ENCODE measurements at places on chromosomes 6 and 20.
A peak's percentile ranks its signal among the peaks of the same experiment; 100 is the strongest.

DNA sequence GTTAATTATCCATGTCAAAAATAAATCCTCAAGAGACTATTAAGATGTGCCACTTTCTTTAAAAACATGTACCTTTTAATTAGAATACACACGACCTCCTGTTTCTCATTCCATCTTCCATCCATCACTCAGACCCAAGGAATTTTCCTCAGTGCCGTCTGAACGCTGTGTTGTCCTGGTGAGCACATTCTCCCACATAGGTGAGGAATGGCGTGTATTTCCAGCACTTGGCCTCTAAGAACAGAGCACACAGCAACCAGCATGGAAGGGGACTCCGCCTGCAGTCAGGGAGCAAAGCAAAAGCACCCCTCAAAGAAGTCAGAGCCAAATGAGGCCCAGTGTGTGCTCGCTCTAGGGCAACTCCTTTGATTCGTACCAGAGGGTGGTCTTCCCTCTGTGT lies 45.9 kb downstream of the TBXT start:
- DNase-seq, result no peak

GRCh38 chr6:111784433-111784832 lies 88.8 kb downstream of the FYN start:
- no peak for DNase-seq

- no peak for DNase-seq
These were observed 69.3 kb downstream of the SYNJ2 start for GRCh38 chr6:158050955-158051354.

- no peak for DNase-seq
These were observed 569.2 kb downstream of the QKI start for GRCh38 chr6:163983679-163984078.

GRCh38 chr6:44219815-44220784 lies 3.3 kb upstream of the SLC29A1 start:
- DNase-seq, result no peak

- DNase-seq, result no peak
These were observed 101.5 kb downstream of the ISM1 start for GRCh38 chr20:13322621-13323020.

DNA sequence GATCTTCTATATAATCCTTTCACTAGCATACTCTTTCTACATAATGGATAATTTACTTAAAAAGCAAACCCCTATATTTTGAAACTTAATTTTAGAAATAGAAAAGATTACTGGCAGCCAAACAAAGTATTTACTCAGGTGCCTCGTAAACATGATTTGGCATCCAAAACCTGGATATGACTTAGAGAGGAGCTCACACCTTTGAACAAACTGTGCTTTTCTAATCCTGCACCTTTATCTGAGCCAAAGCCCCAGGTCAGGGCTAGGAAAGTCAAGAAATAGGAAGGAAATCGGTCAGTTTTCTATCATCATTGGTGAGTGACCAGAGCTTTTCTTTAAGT lies 170.9 kb downstream of the PHF3 start:
- no peak for DNase-seq

- DNase-seq, result no peak
These were observed 9.0 kb upstream of the UST start for GRCh38 chr6:148737806-148738205.

- no peak for DNase-seq
These were observed 10.9 kb downstream of the CCM2L start for GRCh38 chr20:32021091-32021490.

- DNase-seq, result no peak
These were observed 164.5 kb downstream of the ATXN1 start for GRCh38 chr6:16596616-16597331.

- no peak for DNase-seq
These were observed 3.4 kb downstream of the RSPH9 start for GRCh38 chr6:43648248-43648647.

- DNase-seq, result no peak
These were observed 201.4 kb downstream of the IBTK start for GRCh38 chr6:82045965-82046756.

GRCh38 chr6:146753306-146753705 lies 154.5 kb downstream of the ADGB start:
- no peak for DNase-seq

DNA sequence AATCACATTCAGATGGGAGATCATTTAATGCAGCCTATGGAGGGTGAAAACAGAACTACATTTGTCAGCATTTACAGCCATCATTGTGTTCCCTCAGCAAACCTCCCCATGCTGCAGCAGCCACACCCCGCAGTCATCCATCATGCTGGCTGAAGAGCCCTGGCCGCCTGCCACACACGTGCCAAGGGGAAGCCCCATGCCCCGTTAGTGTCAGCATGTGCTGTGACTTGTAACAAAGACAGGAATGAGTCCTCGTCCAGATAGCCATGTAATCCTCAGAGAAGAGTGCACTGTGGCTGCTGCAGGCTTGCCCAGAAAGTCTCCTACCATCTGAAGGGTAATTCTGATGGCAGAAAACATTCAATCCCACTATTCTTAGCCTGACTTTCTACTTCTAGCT lies 1097.8 kb downstream of the KIF16B start:
- no peak for DNase-seq

- DNase-seq, result no peak
These were observed 5.8 kb downstream of the SGK1 start for GRCh38 chr6:134312038-134312660.

- no peak for DNase-seq
These were observed 33.5 kb upstream of the TCF21 start for GRCh38 chr6:133855276-133855990.

DNA sequence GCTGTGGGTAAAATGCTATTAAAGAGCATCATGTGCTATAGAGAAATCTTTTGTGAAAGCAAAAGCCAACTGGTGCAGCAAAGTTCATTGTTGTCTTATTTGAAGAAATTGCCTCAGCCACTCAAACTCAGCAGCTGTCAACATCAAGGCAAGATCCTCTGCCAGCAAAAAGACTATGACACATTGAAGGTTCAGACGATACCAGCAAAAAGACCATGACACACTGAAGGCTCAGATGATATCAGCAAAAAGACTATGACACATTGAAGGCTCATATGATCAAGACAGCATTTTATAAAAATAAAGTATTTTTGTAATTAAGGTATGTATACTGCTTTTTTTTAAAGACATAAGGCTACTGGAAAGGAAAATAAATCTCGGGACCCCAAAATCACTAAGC lies 118.4 kb upstream of the RUNX2 start:
- no peak for DNase-seq

- no peak for DNase-seq
These were observed 136.7 kb upstream of the EXOC2 start for GRCh38 chr6:829656-830055.

GRCh38 chr6:19838442-19839236 lies 1.5 kb downstream of the ID4 start:
- peak; percentile 69 for DNase-seq

GRCh38 chr20:1775117-1775516 lies 117.5 kb upstream of the SIRPG start:
- DNase-seq, result no peak

GRCh38 chr20:20783450-20783849 lies 71.0 kb upstream of the RALGAPA2 start:
- no peak for DNase-seq

DNA sequence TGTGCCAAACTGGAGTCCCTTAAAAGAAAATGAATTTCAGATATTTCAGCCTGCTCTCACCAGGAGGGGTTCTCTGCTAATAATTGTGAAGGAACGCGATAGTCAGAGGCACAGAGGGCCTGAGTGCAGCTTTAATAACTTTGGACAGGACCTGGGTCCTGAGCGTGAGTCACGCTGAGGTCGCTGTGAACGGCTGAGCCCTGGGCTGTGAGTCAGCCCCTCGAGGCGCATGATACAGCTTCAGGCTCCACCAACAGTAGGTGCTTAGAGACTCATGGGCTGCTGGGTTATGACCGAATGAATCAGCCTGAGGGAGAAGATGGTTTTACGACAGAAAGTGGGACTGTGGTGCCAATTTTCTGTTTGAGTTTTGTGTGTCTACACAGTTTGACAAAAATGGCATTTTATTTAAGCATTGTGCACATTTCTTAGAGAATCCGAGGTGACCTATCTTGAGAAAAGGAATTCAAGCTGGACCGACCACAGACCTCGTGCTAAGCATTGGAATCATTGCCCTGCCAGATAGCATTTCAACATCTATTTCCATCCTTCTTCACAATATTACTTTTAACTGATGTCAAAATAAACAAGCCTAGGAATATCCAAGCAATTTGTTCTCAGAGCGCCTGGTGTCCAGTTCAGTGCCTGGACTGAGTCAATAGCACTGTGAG lies 183.0 kb downstream of the THBS2 start:
- DNase-seq, result no peak

DNA sequence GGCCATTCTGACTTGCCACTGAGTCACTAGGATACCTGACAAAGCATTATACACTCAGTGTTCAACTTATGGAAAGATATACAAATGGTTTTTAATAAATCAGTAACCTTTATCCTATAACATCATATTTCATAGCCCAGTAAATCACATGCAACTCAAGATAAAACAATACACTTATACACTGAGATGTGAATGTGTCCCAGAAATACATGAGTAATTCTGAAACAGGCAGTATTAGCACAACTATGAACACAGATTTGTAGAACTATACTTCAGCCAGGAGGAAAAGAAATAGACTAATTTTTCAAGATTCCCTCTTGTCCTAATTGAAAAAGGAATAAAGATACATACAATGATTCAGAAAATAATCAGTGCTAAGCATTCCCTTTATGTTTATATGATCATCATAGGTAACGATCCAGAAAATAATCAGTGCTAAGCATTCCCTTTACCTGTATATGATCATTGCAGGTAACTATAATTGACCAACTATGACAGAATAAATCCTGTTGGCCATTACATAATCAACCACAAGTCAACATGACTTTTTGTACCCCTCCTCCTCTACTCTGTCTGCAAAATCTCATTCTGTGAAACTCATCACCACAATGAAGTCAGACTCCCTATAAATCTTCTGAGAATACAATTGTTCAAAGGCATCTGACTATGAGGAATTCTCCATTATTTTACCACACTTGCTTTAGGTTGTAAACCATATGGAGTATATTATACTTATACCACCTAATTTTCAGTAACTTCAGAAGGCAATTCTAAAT lies 30.3 kb downstream of the HACE1 start:
- no peak for DNase-seq

DNA sequence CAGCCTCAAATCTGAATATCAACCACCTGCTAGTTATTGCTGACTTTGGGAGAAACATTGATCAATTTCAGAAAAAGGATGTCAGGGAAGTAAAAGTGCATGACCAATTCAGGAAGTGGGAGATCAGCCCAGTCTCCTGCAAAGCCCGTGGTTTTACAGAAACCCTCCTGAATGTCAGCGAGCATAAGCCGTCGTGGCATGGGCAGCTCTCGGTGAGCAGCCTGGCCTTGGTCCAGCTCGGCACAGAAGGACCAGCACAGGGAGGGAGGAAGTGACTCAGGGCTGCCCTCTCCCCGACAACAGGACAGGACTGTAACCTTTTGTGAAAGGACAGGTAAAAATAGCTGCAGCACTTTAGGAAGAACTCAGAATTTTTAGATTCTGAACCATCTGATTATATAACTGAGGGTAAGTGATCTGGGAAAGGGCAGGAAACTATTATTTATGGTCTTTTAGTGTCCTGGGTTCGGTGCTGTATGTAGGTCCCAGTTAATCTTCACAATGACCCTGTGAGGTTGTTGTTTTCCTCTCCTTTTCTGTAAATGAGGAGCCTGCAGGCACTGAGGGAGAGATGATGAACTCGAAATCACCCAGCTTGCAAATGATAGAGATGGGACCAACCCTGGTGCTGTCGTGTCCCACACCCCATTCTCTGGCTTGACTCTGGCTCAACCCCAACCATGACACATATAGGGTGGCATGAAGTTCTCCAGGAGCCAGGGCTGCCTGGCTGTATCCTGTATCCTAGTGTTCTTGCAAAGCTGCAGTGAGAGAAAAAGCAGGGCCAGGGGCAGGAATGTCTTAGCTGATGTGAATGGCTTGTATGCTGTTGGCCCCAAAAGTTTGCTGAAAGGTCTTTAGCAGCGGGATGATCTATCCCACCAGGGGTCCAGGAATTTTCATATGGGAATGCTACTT lies 37.6 kb downstream of the NRN1 start:
- no peak for DNase-seq

GRCh38 chr6:12849809-12850198 lies 133.2 kb downstream of the PHACTR1 start:
- no peak for DNase-seq

DNA sequence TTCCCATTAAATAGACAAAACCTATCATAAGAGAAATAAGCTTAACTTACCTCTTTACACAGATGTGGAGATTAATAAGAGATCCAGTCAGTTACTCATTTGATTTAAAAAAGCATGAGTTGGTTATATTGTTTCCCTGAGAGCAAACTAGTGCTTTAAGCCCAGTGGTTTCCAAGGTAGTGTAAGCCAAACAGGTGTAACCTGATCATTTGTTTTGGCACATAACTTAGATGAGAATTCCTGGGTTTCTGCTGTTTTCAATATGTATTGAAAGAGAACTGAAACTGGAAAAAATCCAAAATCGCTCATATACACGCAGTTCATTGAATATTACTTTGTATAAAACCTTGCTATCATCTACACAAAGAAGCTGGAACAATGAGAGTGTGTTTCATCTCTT lies 30.5 kb upstream of the SMIM8 start:
- DNase-seq, result no peak

GRCh38 chr20:20743511-20744169 lies 31.2 kb upstream of the RALGAPA2 start:
- DNase-seq, result peak; percentile 82

DNA sequence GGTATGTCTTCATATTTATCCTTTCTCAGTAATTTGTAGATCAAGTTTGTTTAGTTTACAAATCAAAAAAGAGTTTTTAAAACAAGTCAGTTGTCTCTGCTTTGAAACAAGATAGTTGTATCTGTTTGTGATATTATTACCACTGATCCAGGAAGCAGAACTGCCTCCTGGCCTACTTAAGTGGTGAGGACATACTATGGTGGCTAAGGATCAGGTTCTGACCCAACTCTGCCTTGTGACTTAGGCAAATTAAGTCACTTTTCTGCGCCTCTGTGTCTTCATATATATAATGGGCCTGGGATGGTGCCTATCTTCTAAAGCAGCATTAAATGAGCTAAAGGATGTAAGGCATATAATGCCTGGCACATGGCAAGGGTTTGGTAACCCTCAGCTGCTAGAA lies 8.7 kb downstream of the ANKS1A start:
- DNase-seq, result no peak

- no peak for DNase-seq
These were observed 3.2 kb upstream of the ZBTB12 start for GRCh38 chr6:31905041-31905440.

DNA sequence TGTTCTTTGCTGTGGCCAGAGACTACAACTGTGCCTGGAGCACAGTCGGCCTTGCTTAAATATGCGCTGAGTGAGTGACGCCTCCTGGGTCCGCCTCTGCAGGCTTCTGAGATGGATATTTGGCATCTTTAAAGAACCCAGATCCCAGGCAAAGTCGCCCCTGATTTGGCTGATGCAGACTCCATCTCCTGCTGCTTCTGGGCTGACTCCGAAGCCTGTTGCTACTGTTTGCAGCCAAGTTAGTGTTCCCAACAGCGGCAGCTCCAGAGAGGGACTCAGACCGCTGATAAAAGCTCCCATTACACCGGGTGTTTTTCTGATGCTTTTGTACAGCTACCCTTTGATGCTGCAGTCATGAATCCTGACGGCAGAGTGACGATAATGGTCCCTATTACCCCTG lies 83.0 kb upstream of the SULF2 start:
- DNase-seq, result no peak

- no peak for DNase-seq
These were observed 1.3 kb upstream of the FOXC1 start for GRCh38 chr6:1608222-1609040.
